ENCODE measurements at places on chromosomes 3 and 15. TPM values are rescaled to one million over a fixed set of nuclear protein-coding genes. Genes with fewer than 3 reads are reported as not detected.

PTH1R gene
- total RNA-seq = not detected

GRCh38 chr15:101654171-101654570 is 2.0 kb upstream of the TM2D3 start:
- no peak for DNase-seq

SLC6A11 gene
- not detected for total RNA-seq

DNA sequence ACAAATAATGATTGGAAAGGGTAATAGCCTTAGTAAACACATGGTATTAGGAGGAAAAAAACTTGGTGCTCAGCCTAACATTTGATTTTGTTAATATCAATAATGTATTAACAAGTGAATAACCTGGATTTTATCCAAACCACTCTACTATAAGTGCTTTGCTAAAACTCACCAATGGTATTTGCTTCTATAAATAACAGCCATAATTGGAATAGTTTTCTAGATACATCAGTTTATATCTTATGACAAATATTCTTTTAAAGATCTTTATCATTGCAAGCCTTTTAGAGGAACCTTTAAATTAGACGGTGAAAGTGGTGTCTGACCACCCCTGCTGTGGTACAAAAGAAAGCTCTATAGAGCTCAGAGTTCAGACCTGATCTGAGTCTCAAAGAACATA is 123.9 kb downstream of the SHOX2 start:
- no peak for DNase-seq

DNA sequence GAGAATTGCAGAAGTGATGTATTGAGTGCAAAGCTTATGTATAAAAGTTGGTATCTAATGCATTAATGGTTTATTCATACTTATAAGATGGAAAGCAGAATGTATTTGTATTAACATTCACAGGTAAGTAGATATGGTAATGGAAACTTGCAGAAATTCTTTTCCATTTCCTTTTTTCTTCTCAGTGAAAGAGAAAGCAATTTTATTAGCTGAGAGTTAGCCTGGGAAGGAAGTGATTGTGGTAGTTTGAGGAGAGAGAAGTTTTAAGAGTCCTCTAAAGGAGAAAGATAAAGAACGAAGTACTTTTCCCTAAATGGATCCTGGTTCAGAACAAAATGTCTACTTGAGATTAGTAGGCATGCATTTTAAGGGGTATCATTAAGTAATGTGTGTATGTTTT is 60.1 kb upstream of the OSTN start:
- DNase-seq = no peak

DNA sequence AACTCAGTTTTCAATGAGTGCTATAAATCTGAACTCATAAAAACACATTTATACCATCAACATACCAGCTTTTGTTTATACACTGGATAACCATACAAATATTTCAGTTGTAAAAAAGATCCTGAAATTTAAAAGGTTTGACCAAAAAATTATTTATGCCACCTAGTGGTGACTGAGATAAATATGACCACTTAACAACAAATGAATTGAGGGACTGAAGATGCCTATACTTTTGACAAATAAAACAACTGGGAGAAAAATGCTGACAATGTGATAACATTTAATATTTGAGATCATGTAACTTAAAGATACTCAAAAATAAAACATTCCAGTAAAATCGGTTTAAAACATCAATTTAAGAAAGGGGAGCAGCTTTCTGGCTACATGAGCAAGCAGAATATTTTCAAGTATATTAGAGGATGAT is 30.4 kb downstream of the ATG3 start:
- DNase-seq = peak; percentile 58

ALDH1A3 gene
- total RNA-seq = 16.1 TPM

DNAJA4 gene
- 1.6 TPM for total RNA-seq

DNA sequence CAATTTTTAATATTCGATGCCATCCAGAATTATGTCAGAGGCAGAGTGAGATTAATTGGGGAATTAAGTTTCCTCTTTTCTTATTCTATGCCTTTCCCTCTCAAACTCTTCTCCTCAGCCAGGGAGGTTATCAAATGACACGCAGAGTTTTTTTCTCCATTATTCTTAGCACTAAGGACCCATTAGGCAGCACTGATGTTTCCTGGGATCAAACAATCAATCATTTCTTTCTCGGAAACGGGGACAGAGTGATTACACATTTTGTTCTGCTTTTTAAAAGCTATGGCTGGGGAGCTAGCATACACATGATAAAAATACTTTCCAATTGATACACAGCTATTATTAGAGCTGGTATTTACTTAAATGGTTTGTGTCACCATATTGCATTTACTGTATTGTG is 35.3 kb upstream of the PSMD6 start:
- DNase-seq = no peak

SEMA3B gene
- total RNA-seq = 0.60 TPM

- peak; percentile 24 for DNase-seq
Observed at GRCh38 chr3:53162672-53163443, 1.8 kb downstream of the PRKCD start.

DNA sequence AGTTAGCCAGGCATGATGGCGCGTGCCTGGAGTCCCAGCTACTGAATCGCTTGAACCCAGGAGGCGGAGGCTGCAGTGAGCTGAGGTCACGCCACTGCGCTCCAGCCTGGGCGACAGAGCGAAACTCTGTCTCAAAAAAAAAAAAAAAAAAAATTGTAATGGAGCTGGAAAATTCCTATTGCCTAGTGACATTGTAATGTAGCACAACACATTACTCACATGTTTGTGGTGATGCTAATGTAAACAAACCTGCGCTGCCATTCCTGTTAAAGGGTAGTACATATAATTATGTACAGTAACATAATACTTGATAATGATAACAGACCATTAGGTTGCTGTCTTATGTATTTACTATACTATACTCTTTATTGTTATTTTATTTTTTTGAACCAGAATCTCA is 39.1 kb downstream of the KNL1 start:
- no peak for DNase-seq

- peak; percentile 82 for DNase-seq
Observed at GRCh38 chr15:80736560-80736959, 41.5 kb downstream of the ABHD17C start.

DNA sequence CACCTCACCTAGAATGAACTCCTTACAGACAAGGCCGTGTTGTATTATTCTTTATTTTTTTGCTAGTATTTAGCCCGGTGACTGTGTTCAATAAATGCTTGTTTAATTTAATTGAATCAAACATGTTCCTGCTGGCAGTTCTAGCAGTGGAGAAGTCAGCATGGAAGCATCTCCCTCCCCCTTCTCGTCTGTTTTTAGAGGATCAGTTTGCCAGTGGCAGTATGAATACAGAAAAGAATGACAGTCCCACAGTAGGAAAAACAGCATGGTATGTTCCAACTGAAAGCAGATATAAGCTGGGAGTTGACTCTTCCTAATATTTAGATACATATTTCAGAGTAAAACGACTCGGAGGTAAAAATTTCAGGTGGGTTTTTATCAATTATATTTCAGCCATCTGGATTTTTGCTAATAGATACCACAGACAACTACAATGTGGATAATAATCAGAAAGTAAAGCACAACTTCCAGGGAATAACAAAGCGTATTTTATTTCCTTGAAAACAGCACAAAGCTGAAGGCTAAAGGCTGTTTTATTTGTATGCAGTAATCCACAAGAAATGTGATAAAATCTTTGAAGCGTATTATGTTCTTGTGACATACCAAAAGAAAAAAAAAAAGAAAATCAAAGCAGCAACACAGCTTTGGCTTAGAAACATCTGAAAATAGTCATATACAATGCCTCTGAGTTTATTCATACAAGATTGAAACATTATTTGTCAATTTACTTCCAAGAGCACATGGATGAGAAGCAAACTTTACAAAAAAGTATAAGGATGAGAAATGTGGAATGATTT is 244.5 kb upstream of the KCNMB2 start:
- no peak for DNase-seq

DNA sequence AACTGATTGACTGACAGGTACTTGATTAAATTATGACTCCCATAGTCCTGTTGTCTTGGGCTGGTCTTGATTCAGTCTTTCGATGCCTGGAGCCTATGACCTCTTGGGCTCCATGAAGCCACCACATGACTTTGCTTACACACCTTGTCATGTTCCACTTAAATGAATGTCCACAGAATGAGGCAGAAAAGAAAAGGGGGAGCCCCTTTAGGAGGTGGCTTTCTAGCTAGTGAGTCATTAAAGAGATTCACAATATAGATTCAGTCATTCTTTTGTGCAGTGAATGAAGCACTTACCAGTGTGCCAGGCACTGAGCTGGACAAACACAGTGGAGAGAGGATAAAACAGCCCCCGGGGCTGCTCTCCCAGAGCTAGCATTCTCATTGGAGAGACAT is 17.1 kb downstream of the VIPR1 start:
- no peak for DNase-seq

- DNase-seq = peak; percentile 44
Observed at GRCh38 chr3:192408007-192408646, 319.2 kb downstream of the FGF12 start.

- DNase-seq = no peak
Observed at GRCh38 chr3:125179143-125179883, 33.2 kb downstream of the SLC12A8 start.

EPHB3 gene
- 0.60 TPM for total RNA-seq

DNA sequence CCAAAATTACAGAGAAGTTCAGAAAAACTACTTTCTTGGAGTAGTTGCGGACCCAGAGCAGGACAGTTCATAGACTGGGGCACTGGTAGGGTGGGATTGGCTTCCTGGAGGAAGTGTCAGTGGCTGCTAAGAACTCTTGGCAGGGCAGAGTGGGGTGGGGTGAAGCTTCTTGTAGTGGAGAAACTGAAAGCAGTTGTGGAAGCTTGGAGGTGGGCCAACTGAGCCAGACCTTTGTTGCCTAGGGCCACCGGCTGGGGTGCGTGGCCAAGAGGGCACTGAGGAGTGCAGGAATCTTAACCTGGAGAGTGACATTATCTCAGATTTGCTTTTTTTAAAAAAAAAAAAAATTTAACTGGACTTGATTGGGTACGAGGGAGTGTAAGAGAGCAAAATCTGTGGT is 3.1 kb downstream of the KAT2B start:
- peak; percentile 44 for DNase-seq

DNA sequence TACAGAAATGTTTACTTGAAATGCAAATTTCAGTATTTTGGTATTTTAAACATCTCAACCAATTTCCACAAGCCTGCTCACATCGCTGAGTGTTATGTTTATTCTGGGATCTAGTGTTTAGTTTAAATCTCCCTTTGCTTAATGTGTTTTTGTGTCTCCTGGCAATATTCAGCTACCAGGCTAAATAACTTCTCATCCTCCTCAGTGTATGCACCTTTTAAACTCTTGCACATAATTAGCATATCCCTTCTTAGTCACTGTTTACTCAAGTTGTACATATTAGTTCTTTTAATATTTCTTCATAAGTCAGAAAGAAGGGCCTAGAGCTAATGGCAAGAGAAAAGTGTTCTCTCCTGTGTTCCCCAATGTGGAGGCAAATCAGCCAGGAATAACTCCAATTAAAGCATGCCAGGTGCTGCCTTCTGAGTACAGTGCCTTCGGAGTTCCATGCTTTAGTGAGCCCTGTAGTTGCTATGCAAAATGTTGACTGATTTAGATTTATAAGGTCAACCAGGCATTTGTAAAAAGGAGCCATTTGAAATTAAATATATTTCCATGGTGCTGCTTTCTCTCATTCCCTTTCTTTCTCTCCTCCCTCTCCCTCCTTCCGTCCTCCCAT is 234.3 kb downstream of the GAP43 start:
- DNase-seq = no peak

AMIGO3 gene
- total RNA-seq = under 0.01 TPM

DNA sequence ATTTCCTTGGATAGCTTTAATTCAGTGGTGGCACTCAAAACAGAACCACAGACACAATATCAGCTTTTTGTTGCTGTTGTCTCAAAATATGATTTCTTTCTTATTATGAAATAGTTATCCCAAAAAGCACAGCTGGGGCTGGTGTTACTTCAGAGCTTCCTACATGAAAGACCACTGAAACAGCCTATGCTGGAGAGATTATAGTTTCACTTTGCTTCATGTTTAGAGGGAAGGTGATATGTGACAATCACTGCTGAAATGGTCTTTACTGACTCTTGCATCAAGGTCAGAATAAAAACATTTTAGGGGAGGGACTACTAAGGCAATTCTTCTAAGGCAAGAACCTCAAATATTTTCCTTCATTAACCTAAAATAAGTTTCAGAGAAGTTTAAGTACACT is 190.7 kb downstream of the TNIK start:
- DNase-seq = no peak

DNA sequence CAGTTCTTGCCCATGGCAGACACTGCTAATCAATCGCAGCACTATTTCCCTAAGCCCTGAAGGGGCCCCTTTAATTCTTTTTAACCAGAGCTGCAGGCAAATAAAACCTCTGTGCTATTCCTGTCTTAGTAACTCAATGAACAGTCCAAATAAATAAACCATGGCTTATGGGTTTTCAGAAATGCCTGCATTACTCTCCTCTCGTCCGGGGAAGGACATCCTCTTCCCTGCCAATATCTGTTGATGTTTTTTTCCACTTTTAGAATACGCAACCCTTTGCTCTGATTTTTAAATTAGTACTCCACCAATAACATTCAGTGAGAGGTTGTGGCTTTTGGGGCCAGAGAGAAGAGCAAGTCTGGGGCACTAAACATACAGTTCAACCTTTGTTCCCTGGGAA is 35.2 kb upstream of the PRICKLE2 start:
- DNase-seq = no peak

GRCh38 chr3:157131861-157132260 is 28.1 kb downstream of the CCNL1 start:
- DNase-seq = no peak

DNA sequence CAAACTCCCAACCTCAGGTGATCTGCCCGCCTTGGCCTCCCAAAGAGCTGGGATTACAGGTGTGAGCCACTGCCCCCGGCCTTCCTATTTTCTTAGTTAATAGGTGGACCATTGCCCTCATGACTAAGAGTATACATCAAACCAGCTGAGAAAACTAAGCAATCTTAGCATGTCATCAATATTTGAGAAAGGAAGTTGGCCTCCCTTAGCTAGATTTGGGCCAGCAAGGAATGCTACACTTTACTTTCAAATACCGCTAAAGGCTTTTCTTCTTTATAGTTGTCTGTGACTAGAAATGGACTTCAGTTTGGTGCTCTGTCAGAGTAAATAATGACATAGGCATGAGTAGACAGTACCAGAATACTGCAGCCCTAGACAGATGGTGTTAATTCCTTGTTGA is 199.3 kb downstream of the GAP43 start:
- DNase-seq = no peak

PCNP gene
- total RNA-seq = 55.4 TPM

DNA sequence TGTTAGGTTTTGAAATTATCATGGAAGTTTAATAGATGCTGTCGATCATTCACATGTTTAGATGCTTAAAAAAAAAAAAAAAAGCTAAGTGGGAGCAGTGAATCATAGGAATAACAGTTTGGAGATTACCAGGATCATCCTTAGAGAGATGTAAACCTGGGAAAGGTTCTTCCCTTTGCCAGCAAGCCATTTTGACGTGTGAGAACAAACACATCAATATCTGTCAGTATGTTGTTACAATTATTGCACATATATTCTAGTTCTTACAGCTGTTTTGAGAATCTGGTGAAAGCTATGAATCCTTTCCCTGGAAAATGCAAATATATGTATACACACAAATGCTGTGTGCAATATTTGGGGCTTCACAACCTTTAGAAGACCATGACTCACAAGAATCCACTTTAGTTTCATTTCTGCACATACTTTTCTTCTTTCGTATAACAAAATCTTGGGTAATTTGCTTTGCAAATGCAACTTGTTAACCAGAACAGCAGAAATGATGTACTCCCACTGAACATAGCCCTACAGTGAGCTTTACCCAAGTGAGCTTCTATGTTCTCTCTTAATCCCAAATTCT is 12.0 kb downstream of the NFKBIZ start:
- no peak for DNase-seq

- DNase-seq = no peak
Observed at GRCh38 chr3:153399636-153400035, 237.6 kb downstream of the RAP2B start.

All from lung microvascular endothelial cell (primary cell).